HT1080 (cell line): ENCODE measurements at places on chromosomes 6 and 20. TPM values are rescaled to one million over a fixed set of nuclear protein-coding genes. Genes with fewer than 3 reads are reported as not detected.

Gene C6orf15
- not detected in 2 replicates for total RNA-seq

GRCh38 chr6:81235512-81235911 is 517.0 kb downstream of the TENT5A start:
- DNase-seq, result no peak

GRCh38 chr6:158955255-158955654 is 44.7 kb downstream of the RSPH3 start:
- DNase-seq, result no peak

DNA sequence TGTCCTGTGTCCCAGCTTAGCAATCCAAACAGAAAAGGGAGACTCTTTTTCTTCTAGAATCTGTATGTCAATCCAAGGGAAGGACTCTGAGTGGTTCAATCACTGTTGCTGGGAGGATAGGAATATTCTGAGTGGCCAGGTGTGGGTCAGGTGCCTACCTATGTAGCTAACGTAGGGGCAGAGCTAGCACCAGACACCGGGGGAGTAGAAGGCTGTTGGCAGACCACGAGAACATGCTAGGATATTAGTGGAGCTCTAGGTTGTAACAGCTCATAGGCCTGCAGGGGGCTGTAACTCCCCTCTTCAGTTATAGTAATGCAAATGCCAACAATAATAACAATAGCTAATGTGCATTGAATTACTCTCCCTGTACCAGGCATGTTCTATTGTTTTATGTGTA is 39.8 kb upstream of the EPB41L1 start:
- no peak for DNase-seq

DNA sequence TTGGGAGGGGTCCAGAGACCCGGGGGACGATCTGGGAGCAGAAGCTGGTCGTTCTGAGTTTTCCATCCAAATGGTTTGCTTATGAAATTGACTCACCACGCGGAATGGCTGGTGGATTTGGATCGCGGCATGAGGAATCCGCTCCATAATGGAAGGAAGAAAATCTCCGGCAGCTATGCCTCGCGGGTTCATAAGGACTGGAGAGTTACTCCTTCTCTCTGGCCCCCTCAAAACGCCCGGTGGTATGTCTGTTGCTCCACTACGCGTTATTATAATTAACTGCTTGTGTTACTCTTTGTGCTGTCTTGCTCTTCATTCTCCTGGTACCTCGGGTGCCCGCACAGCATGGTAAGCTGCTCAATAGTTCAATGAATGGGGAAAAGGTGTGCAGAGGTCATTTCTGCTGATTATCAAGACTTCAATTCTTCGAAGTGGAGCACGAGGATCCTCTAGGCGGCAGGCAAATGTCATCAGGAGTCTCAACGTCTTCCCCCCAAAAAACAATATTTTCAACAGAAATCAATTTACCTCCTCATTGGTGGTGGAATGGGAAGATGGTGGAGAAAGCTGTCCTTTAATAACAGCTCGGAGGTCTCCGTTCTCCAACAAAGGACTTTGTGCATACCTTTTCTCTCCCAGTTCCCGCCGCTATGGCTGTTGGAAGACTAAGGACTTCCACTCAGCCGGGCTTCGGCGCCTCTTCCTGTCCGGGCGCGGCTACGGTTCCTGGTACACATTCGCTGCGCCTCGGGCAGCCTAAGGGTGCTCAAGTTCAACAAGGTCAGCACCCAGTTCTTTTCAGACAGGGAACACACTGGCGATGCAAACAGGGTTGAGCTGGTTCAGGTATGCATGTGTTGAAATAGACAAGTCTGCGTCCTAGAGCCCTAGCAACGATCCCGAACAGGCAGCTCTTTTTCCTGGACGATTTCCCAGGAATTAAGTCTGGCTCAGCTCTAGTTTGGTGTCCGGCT is 9.2 kb upstream of the PRSS16 start:
- peak; percentile 32 for DNase-seq

Gene ZGPAT
- 29.1 and 29.6 TPM in 2 replicates for total RNA-seq

- DNase-seq, result peak; percentile 45
These were observed 698 bp downstream of the FAM210B start for GRCh38 chr20:56359212-56360132.
